ENCODE measurements at places on chromosomes 11 and 22.

DNA sequence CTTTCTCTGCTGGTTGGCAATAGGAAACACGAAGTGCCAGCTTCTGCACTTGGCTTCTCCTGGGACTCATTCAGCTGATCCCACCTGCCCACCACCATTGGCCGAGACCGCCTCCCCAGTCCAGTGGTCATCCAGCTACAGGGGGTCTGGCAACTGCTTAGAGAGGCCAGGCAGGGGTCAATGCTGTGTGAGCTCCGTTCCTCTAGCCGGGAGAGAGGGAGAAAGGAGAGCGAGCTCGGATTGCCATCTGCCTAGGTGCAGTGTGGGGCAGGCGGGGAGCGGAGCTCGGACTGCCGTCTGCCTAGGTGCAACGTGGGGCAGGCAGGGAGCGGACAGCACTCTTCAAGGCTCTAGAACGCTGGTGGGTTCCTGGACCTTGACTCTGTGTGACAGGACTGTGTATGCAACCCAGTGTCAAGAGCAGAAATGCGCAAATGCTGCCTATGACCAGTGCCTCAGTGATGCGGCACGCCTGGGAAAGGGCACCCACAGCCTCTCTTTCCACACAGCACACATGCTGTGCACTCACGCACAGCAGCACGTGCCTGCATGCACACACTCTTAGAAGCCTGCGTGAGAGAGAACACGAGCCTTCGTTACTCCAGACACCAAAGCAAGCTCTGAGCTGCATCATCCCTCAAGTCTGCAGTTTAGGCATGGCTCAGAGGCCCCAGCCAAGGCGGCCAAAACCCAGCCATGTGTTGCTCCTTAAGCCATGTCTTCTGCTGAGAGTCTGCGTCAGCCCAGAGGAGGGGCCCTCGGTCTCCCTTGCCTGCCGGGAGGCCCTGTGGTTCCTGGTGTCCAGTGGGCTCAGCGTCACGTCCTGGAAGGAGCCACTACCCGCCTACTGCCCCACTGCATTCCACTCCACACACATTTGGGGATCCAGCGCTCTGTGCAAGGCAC, 26.8 kb upstream of the JAM3 start:
- H3K4me3 ChIP-seq, result no peak overlapping the region
- peaks cover 4% of the 10 kb centered on the region for H3K4me1 ChIP-seq
- no peaks in the 10 kb centered on the region for H3K27me3 ChIP-seq
- H3K27ac ChIP-seq, result no peak overlapping the region

GRCh38 chr11:13249992-13250391, 27.6 kb upstream of the BMAL1 start:
- no peak for DNase-seq
- no peaks in the 10 kb centered on the region for H3K36me3 ChIP-seq

- no peak for DNase-seq
- no peak overlapping the region for H3K4me3 ChIP-seq
- no peaks in the 10 kb centered on the region for H3K4me1 ChIP-seq
- no peak overlapping the region for H3K27ac ChIP-seq
- no peaks in the 10 kb centered on the region for H3K27me3 ChIP-seq
- no peaks in the 10 kb centered on the region for H3K36me3 ChIP-seq
Measured at GRCh38 chr22:25072406-25072805, 119.9 kb downstream of the KIAA1671 start.

GRCh38 chr11:121154486-121155314, 53.7 kb downstream of the TECTA start:
- no peaks in the 10 kb centered on the region for H3K27me3 ChIP-seq
- H3K4me1 ChIP-seq, result no peaks in the 10 kb centered on the region
- H3K27ac ChIP-seq, result no peak overlapping the region
- no peaks in the 10 kb centered on the region for H3K36me3 ChIP-seq
